ENCODE measurements at places on chromosomes 13 and 19.
A peak's percentile ranks its signal among the peaks of the same experiment; 100 is the strongest.

GRCh38 chr13:66506979-66507378 lies 723.2 kb downstream of the PCDH9 start:
- no peaks in the 10 kb centered on the region for H3K4me1 ChIP-seq
- H3K4me3 ChIP-seq: no peak overlapping the region
- DNase-seq: no peak

DNA sequence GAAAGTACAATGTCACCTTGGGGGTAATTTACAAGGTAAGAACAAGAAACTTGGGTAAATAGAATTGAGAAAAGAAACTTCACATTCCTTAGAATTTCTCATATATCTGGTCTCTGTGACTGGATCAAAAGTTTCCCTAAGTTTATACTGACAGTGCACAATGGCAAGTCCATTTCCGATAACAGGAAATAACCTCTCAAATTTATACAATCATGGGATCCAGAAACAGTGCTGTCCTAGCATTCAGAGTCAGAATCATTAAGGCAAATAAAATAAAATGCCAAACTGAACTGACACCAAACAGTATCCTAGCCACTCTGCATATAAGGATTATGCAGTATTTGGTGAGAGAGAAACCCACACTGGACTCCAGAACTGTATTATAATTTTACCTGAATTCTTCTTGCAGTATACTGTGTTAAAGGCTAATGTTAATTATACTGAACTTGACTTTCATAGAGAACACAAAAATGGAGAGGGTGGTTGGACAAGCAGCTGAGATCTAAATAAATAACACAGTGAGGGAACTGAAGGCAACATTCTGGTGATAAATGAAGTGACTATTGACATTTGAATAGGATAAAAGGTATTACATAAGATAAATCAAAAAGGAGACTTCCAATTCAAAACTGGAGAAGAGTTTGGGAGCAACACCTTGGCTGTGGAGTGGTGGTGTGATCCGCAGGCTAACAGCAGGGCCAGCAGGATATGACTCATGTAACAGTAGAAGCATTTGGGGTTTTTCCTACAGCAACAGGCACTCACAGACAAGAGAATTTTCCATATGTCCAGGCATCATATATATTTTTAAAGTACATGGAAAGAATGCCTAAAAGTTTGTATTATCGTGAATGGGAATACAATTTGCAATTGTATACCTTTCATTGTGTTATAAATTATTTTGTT lies 932.5 kb upstream of the MIR17HG start:
- H3K27ac ChIP-seq: no peak overlapping the region
- no peak overlapping the region for H3K4me3 ChIP-seq
- H3K4me1 ChIP-seq: no peaks in the 10 kb centered on the region
- no peaks in the 10 kb centered on the region for H3K36me3 ChIP-seq
- no peak for DNase-seq
- no peaks in the 10 kb centered on the region for H3K27me3 ChIP-seq

DNA sequence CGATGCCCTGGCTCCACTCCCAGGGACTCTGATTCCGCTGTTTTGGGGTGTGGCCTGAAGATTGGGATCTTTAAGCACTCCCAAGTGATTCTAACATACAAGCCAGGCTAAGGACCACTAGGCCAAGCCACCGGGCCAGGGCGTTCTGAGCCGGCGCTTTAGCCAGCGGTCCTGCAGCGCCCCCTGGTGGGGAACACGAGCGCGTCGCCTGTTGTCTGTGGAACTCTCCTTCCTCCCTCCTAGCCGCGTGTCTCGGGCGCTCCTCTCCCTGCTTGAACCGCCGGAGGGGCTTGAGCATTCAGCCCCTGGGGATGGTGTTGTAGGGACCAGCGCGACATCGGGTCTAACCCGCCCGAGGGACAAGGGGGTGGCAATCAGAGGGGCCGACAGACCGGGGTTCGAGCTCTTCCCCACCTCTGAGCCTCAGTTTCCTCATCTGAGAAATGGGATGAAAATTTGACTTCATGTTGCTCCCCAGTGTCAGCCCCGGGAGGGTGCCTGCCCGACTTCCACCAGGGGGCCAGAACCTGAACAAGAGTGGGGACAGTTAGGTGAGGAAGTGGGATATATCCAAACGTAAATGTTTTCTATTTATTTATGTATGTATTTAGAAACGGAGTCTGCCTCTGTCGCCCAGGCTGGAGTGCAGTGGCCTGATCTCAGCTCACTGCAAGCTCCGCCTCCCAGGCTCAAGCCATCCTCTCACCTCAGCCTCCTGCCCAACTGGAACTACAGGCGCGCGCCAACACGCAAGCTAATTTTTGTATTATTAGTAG lies 18.0 kb upstream of the PNMA8B start:
- DNase-seq: peak; percentile 84
- no peak overlapping the region for H3K27ac ChIP-seq
- H3K27me3 ChIP-seq: no peaks in the 10 kb centered on the region
- H3K4me1 ChIP-seq: no peaks in the 10 kb centered on the region
- no peaks in the 10 kb centered on the region for H3K36me3 ChIP-seq
- H3K4me3 ChIP-seq: no peak overlapping the region

GRCh38 chr19:23071147-23071511 lies 45.7 kb upstream of the ZNF730 start:
- H3K4me3 ChIP-seq: peak overlapping the region; percentile 38
- no peak overlapping the region for H3K27ac ChIP-seq
- H3K36me3 ChIP-seq: no peaks in the 10 kb centered on the region
- H3K27me3 ChIP-seq: no peaks in the 10 kb centered on the region
- no peak for DNase-seq

DNA sequence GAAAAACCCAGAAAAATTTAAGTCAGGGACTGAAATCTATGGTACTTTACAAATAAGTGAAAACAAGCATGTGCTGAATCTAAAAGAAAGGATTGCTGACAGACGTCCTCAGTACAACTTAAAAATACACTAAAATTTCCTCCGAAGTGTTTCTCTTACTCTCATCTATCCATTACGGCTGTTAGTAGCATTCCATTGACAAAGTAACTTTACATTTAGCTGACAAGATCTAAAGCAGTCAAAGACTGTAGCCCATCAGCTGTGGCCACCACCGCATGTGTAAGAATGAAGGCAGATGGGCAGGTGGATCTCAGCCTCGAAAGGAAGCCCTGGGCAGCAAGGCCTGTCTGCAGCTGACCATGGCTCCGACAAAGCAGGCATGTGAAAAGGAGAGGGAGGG lies 59.0 kb downstream of the FLT1 start:
- no peak overlapping the region for H3K4me3 ChIP-seq
- H3K4me1 ChIP-seq: no peaks in the 10 kb centered on the region
- H3K27ac ChIP-seq: no peak overlapping the region

GRCh38 chr13:88112526-88112925 lies 441.4 kb downstream of the SLITRK5 start:
- no peak overlapping the region for H3K27ac ChIP-seq
- H3K27me3 ChIP-seq: no peaks in the 10 kb centered on the region
- H3K4me3 ChIP-seq: no peak overlapping the region
- DNase-seq: no peak
- H3K36me3 ChIP-seq: no peaks in the 10 kb centered on the region

- no peaks in the 10 kb centered on the region for H3K27me3 ChIP-seq
- peaks cover 99% of the 10 kb centered on the region for H3K4me1 ChIP-seq
- no peaks in the 10 kb centered on the region for H3K36me3 ChIP-seq
- no peak for DNase-seq
These were observed 44.0 kb downstream of the BRD4 start for GRCh38 chr19:15288146-15288963.

DNA sequence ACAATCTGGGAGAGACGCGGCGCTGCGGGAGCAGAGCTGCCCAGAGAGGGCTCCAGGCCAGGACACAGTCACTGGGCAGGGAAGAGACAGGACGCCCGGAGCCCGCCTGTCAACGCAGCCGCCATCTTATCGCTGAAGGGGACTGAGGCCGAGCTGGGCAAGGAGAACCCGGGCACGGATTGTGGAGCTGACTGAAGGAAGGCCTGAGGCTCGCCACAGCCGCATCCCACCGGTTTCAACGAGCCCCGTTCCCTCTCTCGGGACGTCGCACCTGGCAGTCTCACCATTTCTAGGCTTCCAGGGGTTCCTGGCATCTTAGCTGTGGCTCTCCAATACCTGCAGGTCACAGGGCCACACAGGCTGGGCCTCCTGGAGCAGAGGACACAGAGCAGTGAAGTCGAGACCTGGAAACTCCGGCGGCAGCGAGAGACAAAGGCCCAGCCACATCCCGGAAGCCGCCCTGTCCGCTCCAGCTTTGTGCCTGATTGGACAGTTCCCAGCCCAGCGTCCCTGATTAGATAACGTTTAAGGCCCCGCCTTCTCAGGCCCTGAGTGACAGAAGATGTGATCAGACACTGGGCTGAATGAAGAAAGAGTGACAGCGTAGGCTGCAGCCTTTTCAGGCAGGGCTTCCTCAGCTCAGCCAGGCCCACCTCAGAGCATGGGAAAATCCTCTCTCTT lies at the start of gene ZNF91:
ZNF91 (minus strand) TSS at position 431 of the 681 bp plus-strand sequence; CDS start at position 314, 117 bp downstream.
- peaks cover 33% of the 10 kb centered on the region for H3K4me1 ChIP-seq
- peak within 1 kb of the TSS; percentile 97 for H3K27ac ChIP-seq
- H3K27me3 ChIP-seq: no peaks in the 10 kb centered on the region
- peak; percentile 97 for DNase-seq

DNA sequence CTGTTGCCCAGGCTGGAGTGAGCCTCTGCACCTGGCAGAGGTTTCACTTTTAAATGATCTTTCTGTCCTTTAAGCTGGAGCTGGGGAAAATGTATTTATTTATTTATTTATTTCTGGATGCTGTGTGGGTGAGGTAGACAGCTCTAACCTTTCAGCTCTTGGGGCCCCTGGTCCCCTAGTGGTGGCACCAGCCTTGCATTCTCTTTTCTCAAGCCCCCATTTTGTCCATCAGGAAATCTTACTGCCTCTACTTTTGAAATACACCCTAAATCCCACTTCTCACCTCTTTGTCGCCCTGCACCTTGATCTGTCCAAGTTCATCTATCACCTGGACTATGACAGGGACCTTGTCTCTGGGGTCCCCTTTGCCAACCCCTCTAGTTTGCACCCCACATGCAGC lies 2.1 kb upstream of the B9D2 start:
- H3K36me3 ChIP-seq: no peaks in the 10 kb centered on the region
- no peak overlapping the region for H3K4me3 ChIP-seq
- no peak overlapping the region for H3K27ac ChIP-seq
- no peaks in the 10 kb centered on the region for H3K27me3 ChIP-seq
- DNase-seq: no peak

GRCh38 chr13:72820156-72820897 lies 38.4 kb downstream of the PIBF1 start:
- no peaks in the 10 kb centered on the region for H3K27me3 ChIP-seq
- no peak overlapping the region for H3K4me3 ChIP-seq
- no peaks in the 10 kb centered on the region for H3K4me1 ChIP-seq
- H3K36me3 ChIP-seq: no peaks in the 10 kb centered on the region

- no peak for DNase-seq
- H3K27me3 ChIP-seq: no peaks in the 10 kb centered on the region
- no peaks in the 10 kb centered on the region for H3K36me3 ChIP-seq
- H3K4me3 ChIP-seq: no peak overlapping the region
- no peak overlapping the region for H3K27ac ChIP-seq
- H3K4me1 ChIP-seq: no peaks in the 10 kb centered on the region
These were observed 185.7 kb downstream of the TEX29 start for GRCh38 chr13:111506125-111506524.

DNA sequence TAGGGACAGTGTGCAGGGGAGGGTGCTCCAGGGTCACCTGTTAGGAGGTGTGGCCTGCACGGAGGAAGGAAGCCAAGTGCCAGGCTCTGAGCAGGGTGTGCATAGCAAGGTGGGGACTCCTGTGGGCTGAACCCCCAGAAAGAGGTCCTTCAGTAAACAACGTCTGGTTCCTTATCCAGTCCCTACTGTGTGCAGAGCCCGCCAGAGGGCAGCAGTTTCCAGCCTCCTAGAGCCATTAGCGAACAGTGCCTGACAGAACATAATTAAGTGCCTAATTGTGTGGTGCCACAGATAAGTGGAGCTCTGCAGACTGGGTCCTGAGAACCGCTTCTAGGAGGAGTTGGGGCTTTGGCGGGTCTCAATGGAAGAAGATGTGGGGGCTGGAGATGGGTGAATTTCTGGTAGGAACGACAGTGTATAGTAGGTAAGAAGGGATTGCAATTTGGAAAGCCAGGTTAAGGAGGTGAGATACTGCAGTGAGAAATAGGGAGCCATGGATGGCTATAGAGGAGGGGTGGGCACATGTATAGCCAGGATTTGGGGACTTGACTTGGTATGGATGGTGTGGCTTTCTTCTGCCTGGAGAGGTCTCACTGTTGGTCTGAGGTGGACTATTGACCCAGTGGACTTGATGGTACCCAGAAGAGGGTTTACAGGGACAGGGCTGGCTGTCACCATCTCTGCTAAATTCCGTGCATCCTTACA lies 323.1 kb downstream of the ZNF536 start:
- no peaks in the 10 kb centered on the region for H3K27me3 ChIP-seq
- H3K4me3 ChIP-seq: no peak overlapping the region
- no peak overlapping the region for H3K27ac ChIP-seq
- no peaks in the 10 kb centered on the region for H3K4me1 ChIP-seq

DNA sequence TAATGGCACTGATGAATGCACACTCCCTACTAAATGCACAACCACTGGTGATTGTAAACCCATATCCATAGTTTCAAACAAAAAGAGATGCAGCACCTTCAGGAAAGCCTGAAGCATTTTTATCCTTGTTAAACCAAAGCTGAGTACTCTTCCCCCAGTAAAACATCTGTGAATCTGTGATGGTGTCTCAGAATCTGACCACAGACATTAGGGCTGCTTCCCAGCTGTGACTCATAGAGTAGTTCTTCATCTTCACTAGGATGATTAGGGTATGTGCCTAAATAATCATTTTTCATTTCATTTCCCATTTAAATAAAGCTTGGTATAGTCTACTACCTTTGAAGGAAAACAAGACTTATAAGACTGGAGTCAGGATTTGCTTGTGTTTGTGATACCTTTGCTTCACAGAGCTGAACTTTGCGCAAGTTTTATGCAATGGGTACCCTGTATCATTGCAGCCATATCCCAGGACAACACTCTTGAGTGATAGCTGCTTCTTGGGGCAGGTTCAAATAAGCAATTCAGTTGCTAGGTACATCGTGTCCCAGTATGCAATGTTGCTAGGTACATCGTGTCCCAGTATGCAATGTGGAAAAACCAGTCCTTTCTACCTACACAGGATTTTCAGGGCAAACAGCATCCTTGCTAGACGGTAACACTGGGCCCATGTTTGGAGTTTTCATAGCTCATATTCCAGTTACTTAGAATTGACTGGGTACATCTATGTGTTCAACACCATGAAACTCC lies 277.1 kb downstream of the IRS2 start:
- H3K4me1 ChIP-seq: no peaks in the 10 kb centered on the region
- H3K36me3 ChIP-seq: no peaks in the 10 kb centered on the region
- no peaks in the 10 kb centered on the region for H3K27me3 ChIP-seq
- H3K27ac ChIP-seq: no peak overlapping the region

- H3K27ac ChIP-seq: peak overlapping the region; percentile 27
- H3K4me3 ChIP-seq: no peak overlapping the region
- no peaks in the 10 kb centered on the region for H3K27me3 ChIP-seq
These were observed 12.8 kb upstream of the SAMD1 start for GRCh38 chr19:14103310-14103709.

- H3K36me3 ChIP-seq: no peaks in the 10 kb centered on the region
- DNase-seq: no peak
- no peak overlapping the region for H3K27ac ChIP-seq
- H3K4me1 ChIP-seq: no peaks in the 10 kb centered on the region
- peaks cover 12% of the 10 kb centered on the region for H3K27me3 ChIP-seq
- no peak overlapping the region for H3K4me3 ChIP-seq
These were observed 203.5 kb upstream of the UBL3 start for GRCh38 chr13:30053939-30054338.

GRCh38 chr13:41577436-41577835 lies 120.1 kb downstream of the RGCC start:
- DNase-seq: no peak
- no peaks in the 10 kb centered on the region for H3K36me3 ChIP-seq
- no peaks in the 10 kb centered on the region for H3K27me3 ChIP-seq
- no peak overlapping the region for H3K27ac ChIP-seq
- peaks cover 6% of the 10 kb centered on the region for H3K4me1 ChIP-seq

Measured in adrenal gland (tissue), 19 donors.